ENCODE measurements at places on chromosomes 13 and 19.

DNA sequence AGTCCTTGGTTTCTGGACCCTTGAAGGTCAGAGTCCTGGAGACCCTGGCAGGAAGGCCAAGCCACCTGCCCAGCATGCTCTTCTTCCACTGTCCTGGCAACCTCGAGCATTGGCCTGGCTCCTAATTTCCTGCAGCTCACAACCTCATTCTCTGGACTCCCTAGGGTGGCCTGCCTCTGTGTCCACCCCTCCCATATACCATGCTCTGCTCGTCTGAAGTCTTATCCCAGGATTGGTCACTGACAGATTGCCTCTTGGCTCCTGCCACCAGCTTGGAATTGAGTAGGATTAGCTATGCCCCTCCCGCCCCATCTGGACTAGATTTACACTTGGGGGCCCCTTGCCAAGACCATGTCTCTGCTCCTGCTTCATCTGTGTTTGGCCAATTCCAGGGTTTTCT lies 17.1 kb upstream of the WASF3 start:
- DNase-seq = peak; percentile 87

DNA sequence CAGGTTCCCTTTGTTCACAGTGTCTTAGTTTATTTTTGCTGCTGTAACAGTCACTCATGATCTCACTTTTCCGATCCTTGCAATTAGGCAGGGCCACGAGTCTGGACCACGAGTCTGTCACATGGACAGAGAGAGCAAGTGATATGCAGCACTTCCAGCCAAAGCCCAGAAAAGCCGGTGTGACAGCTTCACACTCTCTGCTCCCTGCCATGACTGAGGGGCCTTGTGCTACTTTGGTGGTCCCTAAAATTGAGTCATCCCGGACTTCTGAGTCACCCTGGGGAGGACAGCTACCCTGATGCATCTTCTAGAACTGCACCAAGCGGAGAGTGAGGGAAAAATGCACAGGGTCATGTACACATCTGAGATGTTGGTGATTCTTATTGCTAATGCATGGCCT lies 179.6 kb downstream of the EFNB2 start:
- DNase-seq = no peak

- DNase-seq = peak; percentile 13
Measured at GRCh38 chr13:31797154-31797775, 57.9 kb downstream of the RXFP2 start.

GRCh38 chr13:97225533-97225932 lies 3.4 kb downstream of the MBNL2 start:
- DNase-seq = no peak

DNA sequence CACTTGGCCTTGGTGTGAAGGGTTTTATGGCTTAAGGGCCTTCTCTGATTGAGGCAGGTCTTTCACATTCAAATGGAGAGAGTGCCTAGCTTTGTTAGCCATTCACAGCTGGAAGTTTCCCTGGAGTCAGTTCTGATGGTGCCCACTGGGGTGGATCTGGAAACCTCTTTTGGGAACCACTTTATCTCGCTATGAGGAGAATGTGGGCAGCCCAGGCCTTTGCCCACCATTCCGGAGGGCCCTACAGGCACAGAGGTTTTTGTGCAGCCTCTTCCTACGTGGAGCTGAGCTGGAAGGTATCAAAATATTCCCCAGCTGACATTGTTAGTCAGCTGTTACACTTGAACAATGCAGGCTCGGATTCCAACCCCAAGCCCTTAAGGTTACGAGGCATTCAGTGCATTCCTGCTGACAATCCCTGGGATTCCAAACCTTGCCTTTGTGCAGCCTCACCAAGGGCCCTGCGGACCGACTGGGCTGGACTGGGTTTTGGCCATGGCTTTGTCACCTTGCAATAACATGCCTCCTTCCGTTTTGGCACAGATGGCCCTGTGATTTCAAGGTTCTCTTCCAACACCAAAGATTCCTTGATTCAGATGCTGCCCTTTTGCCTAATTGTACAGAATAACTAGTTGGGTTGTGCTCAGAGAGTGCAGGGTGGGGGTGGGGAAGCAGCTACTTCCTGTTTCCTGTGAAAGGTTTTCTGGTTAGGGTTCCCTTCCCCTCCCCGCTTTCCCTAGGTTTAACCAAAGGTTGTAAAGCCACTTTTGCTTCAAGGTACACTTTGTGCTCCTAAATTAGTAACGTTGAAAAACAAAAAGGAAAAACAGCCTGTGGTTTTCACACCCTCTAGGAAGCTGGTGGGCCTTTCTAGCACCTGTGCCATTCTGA lies 27.0 kb downstream of the SAE1 start:
- peak; percentile 16 for DNase-seq

- DNase-seq = no peak
Measured at GRCh38 chr13:51714663-51715168, 89.2 kb downstream of the DHRS12 start.

DNA sequence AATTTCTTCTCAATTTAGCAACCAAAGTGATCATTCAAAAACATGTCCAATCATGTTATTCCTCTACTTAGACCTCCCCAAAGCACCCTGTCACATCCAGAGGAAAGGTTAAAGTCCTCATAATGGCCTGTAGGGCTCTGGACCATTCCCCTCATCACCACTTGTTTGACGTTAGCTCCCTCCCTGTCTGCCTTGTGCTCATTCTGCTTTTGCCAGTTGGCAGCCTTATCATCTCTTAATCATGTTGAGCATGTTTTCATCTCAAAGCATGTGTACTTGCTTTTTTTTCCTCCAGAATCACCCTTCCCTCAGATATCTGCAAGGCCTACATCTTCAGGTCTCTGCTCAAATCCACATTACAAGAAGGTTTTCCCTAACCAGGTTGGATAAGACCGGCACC lies 25.9 kb downstream of the UBAC2 start:
- DNase-seq = no peak

DNA sequence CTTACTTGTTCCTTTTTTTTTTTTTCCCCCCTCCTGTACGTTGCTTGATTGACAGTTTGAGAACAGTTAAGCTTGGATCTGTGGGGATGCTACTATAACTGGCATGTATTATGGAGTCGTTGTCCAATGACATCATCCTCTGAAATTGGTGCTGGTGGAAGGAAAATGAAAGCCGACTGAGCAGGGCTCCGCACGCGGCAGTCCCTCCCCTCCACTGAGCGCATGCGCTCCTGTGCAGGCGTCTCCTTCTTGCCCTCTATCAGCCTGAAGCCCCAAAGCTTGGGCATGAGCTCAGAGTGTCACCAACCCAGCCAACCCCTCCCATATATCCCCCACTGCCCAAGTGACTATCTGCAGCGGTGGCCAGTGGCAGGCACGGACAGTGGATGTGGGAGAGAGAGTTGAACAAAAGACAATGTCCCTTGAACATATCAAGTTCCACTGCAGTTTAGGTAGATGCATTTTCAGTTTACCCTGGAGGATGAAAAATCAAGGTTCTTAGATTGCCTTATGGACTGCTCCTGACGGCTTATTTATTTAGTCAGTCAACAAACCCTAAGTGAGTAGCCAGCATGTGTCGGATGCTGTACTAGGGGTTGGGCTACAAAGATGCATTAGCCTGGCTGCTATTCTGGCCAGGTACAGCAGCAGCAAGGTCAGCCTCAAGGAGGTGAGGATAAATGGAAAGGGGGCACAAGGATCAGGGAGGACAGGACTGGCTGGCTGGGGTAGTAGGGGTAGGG lies 20.8 kb downstream of the MBNL2 start:
- DNase-seq = no peak

DNA sequence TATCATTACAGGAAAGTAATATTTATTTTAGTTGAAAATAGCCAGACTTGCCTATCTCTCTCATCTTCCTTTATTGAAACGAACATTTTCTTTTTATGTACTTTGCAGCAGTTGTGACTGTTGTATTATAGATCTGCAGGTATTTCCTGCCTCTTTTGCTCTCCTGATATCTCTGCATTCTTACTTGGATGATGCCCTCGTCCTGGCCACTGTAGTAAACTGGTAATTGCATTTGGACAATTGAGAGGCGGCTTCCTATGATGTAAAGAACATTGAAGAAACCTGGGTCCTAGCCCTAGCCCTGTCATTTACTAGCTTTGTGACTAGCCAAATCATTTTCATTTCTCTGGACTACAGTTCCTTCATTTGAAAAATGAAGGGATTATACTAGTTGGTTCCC lies 6.4 kb downstream of the ARHGAP35 start:
- DNase-seq = no peak

DNA sequence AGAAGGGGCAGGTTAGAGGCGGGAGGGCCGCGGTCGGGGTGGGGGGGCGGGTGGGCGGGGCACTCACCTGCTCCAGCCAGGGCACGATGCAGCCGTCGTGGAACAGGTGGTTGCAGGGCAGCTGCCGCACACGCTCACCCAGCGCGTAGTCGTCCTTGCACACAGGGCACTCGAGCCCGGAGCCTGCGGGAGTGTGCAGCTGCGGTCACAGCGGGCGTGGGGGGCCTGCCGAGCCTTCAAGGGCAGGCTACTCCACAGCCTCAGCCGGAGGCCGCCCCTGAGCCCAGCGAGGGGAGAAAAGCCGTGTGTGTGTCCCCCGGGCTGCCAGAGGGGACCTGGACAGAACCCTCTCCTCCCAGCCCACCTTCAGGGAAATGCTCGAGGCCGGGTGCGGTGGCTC lies 8.6 kb downstream of the FGF22 start:
- no peak for DNase-seq

DNA sequence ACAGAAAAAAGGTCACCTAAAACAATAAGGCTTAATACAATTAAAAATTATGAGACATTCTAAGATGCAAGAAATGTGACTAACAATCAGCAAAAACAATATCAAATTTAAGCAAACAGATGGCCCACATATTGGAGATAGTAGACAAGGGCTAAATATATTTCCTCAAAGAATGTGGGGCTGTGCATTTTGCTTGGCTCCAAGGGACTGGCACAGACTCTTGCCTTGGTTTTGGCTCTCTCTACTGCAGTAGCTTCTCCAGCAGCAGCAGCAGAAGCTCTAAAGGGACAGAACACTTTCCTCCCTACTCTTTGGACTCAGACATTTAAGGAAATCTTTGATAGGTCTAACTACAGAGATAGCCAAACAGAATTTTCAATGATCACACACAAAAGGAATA lies 38.2 kb upstream of the ZNF780A start:
- no peak for DNase-seq

DNA sequence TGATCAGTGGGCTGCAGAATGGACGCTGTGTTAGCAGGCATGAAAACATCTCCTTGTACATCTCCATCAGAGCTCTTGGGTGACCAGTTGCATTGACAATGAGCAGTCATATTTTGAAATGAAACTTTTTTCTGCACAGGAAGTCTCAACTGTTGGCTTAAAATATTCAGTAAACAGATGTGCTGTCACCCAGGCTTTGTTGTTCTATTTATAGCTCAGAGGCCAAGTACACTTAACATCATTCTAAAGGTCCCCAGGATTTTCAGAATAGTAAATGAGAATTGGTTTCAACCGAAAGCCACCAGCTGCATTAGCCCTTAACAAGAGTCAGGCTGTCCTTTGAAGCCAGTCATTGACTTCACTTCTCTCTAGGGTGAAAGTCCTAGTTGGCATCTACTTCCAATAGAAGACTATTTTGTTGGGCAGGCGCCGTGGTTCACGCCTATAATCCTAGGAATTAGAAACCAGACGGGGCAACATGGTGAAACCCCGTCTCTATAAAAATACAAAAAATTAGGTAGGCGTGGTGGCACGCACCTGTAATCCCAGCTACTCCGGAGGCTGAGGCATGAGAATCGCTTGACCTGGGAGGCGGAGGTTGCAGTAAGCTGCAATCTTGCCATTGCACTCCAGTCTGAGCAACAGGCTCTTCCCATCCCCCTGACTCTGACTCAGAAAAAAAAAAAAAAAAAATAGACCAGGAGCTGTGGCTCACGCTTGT lies 7.9 kb upstream of the PDE4A start:
- DNase-seq = no peak

Measured in cerebellum (tissue), 4 donors.